Suppressor macrophage treated with lipopolysaccharide for 4 hours (primary cell): ENCODE measurements at places on chromosomes 3 and 15.

DNA sequence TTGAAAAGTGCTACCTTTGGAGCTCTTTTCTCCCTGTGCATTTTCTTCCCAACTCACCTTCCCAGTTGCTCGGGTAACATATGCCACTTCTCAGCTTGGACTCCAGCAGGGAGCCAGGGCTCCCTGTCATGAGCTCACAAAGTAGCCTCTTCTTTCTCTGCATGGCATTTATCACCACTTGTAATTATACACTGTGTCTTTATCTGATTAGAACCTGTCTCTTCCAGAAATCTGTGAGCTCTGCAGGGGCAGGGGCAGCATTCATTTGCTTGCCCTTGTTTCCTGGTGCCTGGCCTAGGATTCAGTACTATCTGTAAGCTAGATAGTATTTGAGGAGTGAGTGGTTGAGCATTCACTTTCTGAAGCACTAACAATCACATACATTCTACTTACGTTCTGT lies 100.9 kb downstream of the CLSTN2 start:
- DNase-seq: no peak

DNA sequence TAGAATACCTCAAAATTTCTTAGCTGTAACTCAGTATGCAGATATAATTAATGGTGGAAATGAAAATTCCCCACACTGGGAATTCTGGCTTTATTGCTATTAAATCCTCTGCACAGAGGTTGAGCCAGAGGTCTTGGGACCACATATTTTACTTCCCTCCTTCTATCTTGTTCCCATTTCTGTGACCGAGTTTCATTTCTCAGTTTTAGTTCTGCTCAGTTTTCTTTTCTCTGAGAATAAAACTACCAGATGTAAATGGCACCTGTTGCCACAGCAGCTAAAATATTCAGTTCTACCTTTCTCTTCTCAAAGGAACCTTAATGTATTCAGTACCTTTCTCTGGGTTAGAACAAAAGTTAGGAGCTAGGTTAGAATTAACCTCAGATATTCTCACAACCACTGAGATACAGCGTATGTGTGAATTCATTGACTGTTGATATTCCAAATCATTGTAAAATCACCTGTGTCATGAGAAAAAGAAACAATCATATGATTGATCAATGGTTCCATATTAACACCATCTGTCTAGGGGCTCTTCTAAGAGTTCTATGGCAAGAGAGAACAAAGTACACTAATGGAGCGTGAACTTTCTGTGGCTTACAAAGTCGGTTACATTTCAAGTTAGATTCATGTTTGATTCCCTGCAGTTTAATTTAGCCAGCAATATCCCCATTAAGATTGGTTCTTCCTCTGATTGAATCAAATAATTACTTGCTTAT lies 374.1 kb downstream of the EFHB start:
- peak; percentile 16 for DNase-seq

- DNase-seq: no peak
Observed at GRCh38 chr15:58062175-58062574, 3.3 kb downstream of the ALDH1A2 start.

DNA sequence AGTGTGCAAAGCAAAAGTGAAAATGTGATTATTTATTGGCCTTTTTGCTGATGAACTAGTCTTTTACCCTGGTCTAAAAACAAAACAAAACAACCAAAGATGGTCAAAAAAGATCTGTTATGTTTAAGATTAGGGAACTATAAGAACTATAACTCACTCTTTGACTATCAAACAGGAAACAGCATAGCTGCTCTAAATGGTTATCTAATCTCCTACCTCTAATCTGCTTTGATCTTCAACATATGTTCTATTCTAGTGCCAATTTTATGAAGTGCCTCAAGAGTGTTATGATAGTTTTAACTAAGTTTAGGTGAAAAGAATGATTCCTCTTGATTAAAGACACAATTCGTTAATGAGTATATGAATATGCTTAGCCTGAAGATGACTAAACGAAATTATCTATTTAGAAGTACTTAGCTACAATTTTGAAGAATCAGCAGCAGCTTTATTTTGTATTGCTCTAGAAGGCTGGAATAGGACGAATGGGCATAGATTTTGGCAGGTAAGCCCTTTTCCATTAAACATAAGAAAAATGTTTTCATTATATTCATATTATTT lies 46.0 kb downstream of the SETD2 start:
- no peak for DNase-seq

DNA sequence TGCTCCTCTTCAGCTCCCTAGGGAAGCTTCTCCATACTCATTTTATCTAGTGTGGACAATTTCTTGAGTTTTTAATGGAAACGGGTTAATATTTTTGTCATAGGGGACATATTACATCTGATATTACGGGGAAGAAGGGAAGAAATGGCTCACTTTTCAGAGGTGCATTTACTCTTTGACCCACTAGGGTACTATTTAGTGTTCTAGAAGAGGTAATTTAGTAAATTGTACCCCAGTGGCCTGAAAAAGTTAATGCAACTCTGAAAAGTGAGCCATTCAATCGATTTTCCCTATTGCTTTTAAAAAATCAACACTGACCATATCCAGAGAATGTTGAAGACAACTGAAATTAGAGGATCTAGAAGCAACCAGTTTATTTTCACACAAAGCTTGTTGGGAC lies 71.2 kb downstream of the MAP2K5 start:
- DNase-seq: no peak

GRCh38 chr3:155646669-155647068 lies 98.2 kb downstream of the PLCH1 start:
- no peak for DNase-seq

- peak; percentile 7 for DNase-seq
Observed at GRCh38 chr3:182258538-182259177, 534.6 kb upstream of the ATP11B start.

- DNase-seq: no peak
Observed at GRCh38 chr15:99592145-99592791, 26.5 kb downstream of the MEF2A start.

DNA sequence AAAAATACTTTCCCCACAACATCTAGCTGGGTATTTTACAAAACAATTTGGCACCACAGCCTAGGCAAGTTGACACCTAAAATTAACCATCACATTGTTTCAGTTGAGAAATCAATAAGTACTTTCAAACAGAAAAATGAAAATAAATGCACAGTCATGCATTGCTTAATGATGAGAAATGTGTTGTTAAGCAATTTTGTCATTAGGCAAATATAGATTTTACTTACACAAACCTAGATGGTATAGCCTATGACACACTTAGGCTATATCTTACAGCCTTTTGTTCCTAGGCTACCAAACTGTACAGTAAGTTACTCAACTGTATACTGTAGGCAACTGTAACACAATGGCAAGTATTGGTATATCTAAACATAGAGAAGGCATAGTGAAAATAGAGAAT lies 608.6 kb upstream of the BCHE start:
- DNase-seq: peak; percentile 1

GRCh38 chr15:50190723-50191122 lies 8.7 kb downstream of the SLC27A2 start:
- no peak for DNase-seq

GRCh38 chr15:101193120-101193644 lies 58.7 kb downstream of the CHSY1 start:
- DNase-seq: no peak
